ENCODE measurements at places on chromosomes 7 and 10. TPM values are rescaled to one million over a fixed set of nuclear protein-coding genes. Genes with fewer than 3 reads are reported as not detected.

The GTPBP4 gene
- 45.4 TPM for total RNA-seq

GRCh38 chr7:122887198-122887597 lies 938 bp upstream of the CADPS2 start:
- DNase-seq, result peak; percentile 62

GRCh38 chr10:35598379-35598778 lies 6.8 kb upstream of the GJD4 start:
- no peak for DNase-seq

- DNase-seq, result no peak
Measured at GRCh38 chr10:771647-772046, 82.2 kb upstream of the DIP2C start.

GRCh38 chr7:95684037-95684436 lies 87.7 kb upstream of the PDK4 start:
- DNase-seq, result no peak

DNA sequence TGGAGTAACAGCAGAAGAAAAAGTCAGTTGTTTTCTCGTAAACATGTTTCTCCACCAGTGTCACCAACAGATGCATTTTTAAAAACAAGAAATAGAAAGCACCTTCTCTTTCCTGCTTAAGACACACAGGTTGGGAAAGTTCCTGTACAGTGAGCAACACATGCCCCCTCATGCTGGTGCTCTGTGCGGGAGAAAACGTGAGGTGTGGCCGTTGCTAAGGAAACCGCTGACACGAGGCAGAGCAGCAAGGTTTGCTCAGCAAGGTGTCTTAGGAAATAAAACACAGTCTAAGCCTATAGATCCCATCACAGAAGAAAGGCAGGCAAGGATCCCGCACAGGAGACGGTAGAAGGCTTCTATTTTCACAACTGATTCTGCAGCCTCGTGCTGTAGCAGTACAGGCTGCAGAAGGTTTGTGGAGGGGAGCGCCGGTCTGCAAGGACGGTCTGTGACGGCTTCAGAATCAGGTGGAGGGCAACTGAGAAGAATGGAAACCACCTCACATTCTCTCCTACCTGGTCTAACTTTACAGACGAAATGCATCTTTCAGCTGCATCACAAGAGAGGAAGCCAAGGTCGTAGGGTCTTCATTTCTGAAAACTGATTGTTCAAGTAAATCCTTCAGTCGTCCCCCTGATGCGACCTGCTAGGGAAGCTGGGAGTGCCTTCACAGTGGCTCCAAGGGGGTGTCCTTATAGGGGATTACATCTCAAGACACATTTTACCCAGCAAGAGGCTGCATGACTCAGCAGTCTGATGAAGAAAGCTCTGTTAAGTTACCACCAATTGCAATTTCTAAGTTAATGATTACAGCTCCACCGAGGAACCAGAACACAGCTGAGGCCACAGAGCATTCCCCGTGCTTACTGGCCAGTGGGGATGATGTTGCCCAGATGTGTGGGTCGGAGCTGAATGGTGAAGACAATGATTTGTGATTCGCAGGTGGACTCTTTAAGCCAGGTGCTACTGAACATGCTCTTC lies 150.7 kb upstream of the KLF14 start:
- no peak for DNase-seq

- no peak for DNase-seq
Measured at GRCh38 chr7:112297681-112298080, 91.2 kb downstream of the ZNF277 start.

The CABCOCO1 gene
- total RNA-seq, result not detected

GRCh38 chr7:30771880-30772425 lies 736 bp downstream of the MINDY4 start:
- DNase-seq, result no peak

- peak; percentile 46 for DNase-seq
Measured at GRCh38 chr7:5422396-5423305, 983 bp downstream of the TNRC18 start.

The IQUB gene
- 0.98 TPM for total RNA-seq

- no peak for DNase-seq
Measured at GRCh38 chr7:37540917-37541316, 92.3 kb upstream of the ELMO1 start.

- no peak for DNase-seq
Measured at GRCh38 chr10:94104316-94105000, 110.7 kb downstream of the PLCE1 start.
